Fibroblast of gingiva (primary cell): ENCODE measurements at places on chromosomes 1 and 21.

DNA sequence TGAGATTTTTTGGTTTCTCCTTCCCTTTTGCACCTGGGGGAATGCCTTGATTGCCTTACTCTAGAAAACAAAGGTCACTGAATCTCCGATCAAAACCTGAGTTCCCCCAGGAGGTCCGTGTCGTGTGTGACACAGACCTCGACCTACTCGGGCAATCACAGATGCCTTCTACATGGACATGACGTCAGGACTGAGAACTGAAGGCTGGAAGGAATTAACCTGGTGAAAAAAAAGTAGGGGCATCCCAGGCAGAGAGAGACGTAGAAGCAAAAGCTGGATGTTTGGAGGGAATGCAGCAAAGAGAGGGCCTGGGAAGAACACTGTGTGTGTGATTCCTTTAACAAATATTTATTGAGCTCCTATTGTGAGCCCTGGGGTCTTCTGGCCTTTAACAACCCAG lies 178.0 kb downstream of the PRDM2 start:
- DNase-seq, result no peak

DNA sequence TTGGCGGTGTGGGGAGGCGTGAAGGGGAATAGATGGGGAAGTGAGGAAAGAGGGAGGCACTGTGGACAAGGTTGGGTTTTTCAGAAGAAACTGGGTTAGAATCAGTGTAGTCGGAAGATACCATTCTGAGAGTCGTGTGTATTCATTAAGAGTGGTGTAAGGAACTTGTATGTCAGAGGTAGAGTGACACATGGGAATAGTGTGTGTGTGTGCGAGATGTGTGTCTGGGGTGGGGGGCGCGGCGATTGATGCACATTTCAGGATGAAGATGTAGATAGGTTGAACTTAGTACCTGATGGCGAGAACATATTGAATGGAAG lies 878 bp downstream of the SMG7 start:
- no peak for DNase-seq

- no peak for DNase-seq
Observed at GRCh38 chr1:117372863-117373412, 5.7 kb downstream of the MAN1A2 start.

DNA sequence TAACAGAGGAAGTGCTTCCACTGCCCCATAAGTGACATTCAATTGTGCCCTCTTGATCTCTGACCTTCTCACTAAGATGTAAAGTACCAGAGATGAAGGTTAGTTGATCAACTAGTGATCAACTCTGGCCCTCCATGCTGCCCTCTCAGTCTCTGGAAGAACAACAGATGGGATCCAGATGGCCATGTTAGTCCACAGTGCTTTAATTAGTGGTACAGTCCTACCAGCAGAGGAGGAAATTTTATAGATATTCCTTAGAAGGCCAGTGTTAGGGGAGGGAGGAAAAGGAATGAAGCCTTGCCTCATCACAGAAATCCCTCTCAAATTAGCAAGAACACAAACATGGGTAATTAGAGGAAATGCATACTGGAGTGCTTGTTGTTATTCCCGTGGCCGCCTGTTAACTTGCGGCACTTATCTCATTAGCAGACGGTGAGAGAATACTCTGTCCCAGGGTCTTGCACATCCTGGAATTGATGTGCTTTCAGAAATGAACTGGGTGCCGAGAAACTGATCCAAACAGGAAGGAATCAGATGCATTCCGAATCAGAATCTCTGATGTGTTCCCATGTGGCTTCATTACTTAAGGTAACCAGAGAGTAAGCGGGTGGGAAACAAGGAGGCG lies 91.1 kb upstream of the RGS4 start:
- peak; percentile 66 for DNase-seq

GRCh38 chr1:46008585-46008984 lies 123.8 kb downstream of the PIK3R3 start:
- DNase-seq, result no peak

DNA sequence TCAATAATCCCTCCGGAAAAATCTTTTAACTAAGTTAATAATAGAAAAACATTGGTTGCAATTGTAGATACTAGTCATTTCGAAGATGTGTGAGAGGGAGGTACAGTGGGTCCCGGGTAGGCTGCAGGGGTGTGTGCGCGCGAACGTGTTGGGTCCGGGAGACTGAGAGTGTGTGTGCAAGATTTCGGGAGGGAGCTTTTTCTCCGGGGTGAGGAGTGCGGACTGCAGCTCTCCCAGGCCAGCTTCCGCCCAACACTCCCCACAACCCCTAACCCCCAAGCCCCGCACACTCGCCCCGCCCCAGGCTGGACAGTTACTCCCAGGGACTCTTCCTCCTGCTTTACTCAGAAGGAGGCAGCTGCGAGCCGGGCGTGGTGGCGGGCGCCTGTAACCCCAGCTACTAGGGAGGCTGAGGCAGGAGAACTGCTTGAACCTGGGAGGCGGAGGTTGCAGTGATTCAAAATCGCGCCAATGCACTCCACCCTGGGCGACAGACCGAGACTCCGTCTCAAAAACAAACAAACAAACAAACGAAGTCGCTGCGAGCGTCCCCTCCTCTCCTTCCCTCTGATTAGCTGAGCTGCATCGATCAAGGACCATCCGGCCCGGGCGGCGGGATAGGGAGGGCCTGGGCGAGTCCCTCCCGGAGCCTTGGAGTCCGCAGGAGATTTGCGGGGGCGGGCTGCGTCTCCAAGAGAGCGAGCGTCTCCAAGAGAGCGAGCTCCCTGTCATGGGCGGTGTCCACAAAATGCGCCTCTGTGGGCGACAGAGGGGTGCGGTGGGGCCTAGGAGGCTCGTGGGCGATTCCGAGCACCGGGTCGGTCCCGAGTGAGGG lies 28.3 kb upstream of the PPM1J start:
- no peak for DNase-seq

- DNase-seq, result peak; percentile 72
Observed at GRCh38 chr1:94063379-94063778, 57.6 kb downstream of the ABCA4 start.
